NCI-H1417 treated with DMSO at 0.1 percent for 48 hours (cell line): ENCODE measurements at places on chromosomes 7 and 10.
A peak's percentile ranks its signal among the peaks of the same experiment; 100 is the strongest.

DNA sequence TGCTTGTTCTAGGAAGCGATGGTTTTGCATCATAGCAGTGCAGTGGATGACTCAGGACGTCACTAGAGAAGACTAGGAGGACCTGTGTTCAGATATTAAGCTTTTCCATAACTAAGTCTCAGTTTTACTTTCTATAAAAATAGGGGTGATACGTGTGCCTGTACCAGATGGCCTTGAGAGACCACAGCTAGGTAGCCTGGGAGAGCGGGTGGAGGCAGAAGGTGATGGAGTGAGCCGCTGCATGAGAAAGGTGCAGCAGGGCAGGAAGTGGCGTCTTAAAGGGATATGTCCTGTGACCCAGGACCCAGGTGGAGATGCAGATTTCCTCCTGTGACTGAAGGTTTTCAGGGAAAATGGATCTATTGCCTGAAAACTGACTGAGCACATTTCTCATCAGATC, 304.9 kb downstream of the CDC14C start:
- DNase-seq = no peak

- no peak for DNase-seq
Observed at GRCh38 chr7:35524112-35524804, 170.7 kb downstream of the HERPUD2 start.

GRCh38 chr7:39355664-39356063, 210.5 kb upstream of the YAE1 start:
- no peak for DNase-seq

DNA sequence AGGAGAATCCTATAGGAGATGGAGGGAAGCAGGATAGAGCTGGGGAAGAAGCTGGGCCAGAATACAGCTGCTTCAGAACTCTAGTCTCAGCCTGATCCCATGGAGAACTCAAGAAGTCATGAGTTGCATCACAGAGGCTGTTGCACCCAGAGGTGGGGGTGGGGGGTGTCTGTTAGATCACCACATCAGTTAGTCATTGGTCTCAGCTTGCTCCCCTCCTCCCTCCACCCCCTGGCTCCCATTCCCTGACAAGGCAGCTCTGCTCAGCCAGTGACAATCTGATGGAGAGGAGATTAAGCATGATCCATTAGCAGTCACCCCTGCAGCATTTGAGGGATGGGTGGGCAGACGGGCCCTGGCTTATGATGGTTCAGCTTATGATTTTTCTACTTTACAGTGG, 58.4 kb upstream of the FGL2 start:
- no peak for DNase-seq

GRCh38 chr10:8105932-8106331, 51.4 kb downstream of the GATA3 start:
- no peak for DNase-seq

DNA sequence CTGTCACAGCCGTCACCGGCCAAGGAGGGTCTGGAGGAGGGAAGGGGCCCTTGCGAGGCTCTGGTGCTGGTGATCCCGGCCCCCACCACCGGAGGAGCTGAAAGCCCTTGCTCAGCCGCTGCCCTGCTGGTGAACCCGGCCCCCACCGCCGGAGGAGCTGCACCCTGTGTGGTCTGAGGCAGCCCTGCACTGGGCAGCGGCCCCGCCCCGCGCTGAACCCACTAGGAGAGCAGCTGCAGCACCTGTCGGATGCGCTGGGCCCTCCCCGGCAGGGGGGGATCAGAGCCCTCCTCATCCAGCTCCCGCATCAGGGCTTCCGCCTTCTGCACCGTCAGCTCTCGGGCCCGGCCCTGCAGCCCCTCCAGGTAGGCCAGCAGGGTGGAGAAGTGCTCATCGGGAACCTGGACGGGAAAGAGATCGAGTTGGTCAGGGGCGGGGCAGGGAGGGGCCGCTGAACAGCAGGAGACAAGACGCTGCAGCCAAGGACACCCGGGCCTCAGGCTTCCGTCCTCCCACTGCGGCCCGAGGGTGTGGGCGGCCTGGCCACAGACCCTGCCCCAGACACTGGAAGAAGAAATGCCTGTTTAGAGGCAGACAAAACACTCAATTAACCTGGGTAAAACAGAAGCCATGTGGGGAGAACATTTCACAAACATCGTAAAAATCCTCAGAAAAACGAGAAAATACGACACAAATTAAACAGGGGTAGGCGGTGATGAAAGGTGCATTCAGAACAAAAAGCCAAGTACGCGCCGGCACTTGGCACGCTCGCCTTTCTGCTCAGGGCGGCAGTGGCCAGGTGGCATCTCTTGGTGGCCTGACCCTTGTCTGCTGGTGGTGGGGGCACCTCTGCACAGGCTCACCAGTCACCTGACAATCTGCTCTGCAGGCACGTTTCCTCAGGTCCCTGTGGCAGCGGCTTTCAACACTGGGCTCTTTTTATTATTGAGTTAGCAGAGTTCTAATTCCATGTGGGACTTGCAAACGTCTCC, 14.7 kb downstream of the CYP2W1 start:
- peak; percentile 49 for DNase-seq

DNA sequence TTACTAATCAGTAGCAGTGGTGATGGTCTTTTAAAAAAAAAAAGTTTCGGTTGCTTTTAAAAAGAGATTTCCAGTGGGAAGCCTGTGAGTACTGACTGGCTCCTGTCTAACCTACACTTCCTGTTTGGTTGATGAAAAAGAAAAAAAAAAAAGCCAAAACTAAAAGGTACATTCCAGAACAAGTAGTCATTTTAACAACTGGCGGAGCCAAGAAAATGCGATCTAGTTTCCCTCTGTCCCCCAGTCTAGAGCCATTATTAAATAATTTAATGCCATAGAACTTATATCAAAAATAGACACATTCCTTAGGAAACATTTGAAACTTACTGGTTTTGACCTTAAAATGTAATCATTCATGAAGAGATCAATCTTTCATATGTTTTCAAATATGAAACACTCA, 254.2 kb upstream of the C7orf33 start:
- DNase-seq = no peak

GRCh38 chr7:157560710-157561522, 224.1 kb downstream of the DNAJB6 start:
- DNase-seq = no peak

DNA sequence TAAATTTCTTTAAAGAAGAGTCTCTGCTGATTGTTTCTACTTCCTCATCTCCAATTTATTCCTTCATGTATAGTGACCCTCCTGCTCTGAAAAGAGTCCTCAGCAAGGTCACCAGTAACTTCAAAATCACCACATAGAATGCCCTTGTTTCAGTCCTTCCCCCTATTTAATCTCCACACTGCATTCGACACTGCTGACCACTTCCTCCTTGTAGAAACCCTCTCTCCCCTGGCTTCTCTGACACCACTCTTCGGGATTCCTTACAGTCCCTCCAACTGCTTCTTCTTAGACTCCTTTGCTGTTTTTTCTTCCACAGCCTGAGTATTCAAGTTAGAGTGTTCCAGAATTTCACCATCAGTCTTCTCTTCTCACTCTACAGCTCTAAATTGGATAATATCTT, 89.5 kb downstream of the VPS41 start:
- DNase-seq = no peak

DNA sequence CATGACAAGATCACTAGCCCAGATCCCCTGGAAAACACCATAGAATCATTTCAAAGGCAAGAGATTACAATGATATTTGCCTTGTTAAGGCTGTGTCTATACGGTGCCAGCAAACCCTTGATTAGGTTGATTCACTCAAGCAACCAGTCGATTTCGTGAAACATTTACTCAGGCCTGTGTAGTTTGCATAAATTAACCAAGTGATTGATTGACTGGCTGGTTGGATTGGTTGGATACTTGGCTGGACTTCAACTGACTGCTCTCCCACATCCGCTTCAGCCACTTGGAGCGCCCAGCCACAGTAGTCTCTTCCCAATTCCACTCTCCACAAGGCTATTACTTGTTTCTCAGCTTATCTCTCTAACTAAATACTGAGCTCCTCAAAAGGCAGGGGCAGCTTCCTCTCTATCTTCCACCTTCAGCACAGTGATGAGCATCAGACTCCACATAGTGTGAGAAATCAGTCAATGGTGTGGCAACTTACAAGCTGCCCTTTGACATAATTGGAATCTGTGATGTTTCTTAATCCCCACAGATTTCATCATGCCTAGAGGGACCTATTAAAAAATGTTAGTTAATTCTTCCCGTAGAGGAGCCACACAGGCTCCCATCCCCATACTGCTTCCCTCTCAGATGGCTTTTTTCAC, 217.4 kb downstream of the GRM8 start:
- no peak for DNase-seq

GRCh38 chr10:78002541-78003288, 26.6 kb downstream of the POLR3A start:
- DNase-seq = no peak

DNA sequence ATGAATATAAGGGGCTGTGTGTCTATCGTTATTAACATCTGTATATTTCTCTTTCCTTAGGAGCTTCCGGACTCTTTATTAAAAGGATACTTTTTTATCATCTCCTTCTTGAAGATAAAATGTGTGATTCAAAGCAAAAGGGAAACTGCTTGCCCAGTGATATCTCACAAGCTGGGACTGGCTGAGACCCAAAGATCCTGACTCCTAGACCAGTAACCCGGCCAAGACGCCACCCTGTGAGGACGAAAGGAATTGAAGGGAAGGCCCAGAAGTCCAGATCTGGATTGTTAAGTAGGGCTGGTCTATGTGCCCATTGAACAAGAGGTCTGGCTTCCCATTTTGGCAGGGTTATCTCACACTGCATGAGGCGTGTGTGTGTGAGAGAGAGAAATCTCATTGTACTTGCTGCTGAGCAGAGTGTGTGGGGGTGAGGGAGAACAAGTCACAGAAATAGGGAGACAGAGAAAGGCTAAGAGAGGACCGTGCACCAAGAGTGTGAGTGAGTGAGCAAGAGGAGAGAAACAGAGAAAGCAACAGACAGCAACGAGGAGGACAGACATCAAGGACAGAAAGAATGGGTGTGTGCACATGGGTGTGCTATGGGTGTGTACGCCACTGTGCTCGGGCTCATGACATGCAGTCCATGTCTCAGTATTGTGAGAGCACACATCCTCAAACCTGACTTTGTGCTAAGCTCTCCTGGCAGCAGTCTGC, 75.4 kb downstream of the PLXNA4 start:
- DNase-seq = no peak

GRCh38 chr7:5230265-5231067, 40.4 kb downstream of the WIPI2 start:
- DNase-seq = no peak

DNA sequence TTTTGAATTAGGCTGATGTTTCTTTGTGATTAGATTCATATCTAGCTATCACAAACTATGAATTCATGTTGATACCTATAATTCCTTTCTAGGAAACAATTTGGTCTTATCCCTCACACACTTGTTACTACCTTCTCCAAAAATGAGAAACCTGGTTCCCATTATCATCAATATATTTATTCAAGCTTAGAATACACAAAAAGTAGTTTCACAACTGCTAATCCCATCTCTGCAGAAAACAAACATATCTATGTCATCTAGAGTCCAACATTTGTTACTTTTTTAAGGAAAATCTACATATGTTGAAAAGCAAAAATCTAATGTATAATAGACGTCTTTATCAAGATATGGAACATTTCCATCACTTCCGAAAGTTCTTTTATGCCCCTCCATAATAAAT, 110.4 kb downstream of the MICU1 start:
- DNase-seq = no peak

DNA sequence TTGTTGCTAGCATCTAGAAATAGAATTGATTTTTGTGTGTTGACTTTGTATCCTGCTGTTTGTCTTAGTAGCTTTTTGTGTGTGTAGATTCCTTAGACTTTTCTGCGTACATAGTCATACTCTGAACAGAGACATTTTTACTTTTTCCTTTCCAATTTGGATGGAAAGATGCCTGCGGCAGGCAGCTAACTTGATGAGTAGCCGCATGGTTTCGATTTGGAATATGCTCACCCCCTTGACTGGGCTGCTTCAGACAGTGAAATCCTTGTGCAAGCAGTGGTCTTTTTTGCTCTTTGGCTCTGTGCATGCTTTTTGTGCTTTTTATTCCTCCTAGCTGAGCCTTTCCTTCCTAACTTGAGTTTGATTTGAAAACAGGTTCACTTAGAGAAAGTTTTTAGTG, 71.8 kb downstream of the HHEX start:
- no peak for DNase-seq

DNA sequence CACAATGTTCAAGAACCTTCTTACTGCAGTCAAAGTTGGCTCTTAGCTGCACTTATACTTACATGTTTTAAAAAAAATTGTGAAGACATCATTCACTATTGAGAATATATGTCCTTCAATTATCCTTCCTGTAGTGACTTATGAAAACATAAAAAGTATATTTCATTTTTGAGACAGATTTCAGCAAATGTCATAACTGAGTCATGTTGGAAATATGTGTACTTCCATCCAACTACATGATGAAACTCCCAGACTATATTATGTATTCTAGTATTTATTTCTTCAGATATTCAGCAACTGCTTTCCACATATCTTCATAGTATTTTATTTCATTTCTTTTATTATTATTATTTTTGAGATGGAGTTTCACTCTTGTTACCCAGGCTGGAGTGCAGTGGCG, 160.2 kb downstream of the ARHGAP12 start:
- DNase-seq = no peak

DNA sequence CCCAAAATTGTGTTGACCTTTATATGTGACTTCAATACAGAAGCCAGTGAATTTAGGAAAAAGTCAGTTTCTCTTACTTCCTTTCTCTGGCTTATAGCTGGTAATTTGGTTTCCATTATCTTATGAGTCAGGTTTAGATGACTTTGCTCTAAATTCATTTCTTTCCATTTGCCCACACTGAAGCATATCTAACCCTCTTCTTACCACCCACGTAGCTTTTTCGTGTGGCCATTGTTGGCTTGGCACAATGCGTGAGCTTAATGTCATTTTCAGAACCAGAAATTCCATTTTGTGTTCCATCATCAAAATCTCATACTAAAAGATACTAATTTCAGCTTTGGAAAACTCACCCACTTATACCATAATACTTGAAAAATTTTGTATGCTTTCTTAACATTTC, 271.2 kb downstream of the INHBA start:
- no peak for DNase-seq

DNA sequence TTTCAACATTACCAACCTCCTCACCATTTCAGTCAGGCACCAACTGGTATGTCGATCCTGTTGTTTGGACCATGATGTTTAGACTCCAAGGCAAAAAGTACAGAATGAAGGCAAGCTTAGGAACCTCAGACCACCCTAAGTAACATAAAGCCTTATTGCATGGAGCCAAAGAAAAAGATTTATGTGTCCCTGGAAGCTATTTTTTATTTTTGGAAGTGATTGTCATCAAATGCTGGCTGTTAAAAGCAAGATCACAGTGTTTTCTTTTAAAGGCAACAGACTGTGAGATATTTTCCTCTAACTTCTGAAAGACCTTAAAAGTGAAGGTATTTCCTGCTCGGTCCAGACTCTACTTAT, 8.2 kb downstream of the ASB15 start:
- DNase-seq = no peak

GRCh38 chr7:96669812-96670211, 39.8 kb downstream of the SEM1 start:
- DNase-seq = peak; percentile 56
